ENCODE measurements at places on chromosomes 1 and 21.

- no peak for DNase-seq
Observed at GRCh38 chr1:225875044-225875815, 7.0 kb downstream of the TMEM63A start.

DNA sequence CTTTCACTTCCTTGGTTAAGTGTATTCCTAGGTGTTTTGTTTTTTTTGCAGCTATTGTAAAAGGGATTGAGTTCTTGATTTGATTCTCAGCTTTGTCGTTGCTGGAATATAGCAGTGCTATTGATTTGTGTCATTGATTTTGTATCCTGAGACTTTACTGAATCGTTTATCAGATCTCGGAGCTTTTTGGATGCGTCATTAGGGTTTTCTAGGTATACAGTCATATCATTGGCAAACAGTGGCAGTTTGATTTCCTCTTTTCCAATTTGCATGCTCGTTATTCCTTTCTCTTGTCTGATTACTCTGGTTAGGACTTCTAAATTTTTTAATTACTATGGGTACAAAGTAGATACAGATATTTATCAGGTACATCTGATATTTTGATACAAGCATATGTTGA, 75.4 kb downstream of the SLC35A3 start:
- no peak for DNase-seq

- DNase-seq: no peak
Observed at GRCh38 chr1:79554688-79555087, 548.2 kb upstream of the ADGRL4 start.

- no peak for DNase-seq
Observed at GRCh38 chr1:174777262-174777661, 222.5 kb upstream of the CACYBP start.

Measured in frontal cortex (tissue), 4 donors.